ENCODE measurements at places on chromosomes 2 and 18.

- DNase-seq: no peak
Measured at GRCh38 chr2:172472446-172473033, 45.2 kb downstream of the ITGA6 start.

GRCh38 chr2:3628800-3629199 lies 29.2 kb upstream of the ALLC start:
- DNase-seq: no peak

DNA sequence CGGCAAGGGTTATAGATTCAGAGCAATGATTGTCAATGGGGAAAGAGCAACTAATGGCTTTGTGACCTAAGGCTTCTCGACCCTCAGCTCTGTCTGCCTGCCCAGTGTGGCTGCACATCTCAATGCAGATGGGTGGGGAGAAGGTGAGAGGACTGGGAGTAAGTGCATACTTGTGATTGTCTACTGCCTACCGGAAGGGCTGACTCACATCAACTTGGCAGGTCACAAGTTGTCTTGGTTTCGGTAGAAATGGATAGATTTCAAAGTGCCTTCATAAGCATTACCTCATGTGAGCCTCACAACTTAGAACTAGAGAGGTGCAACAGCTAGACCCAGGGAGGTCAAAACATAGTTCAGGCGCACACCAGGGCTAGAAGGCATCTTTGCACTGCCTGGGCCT lies 29.4 kb downstream of the STAT1 start:
- DNase-seq: peak; percentile 51

GRCh38 chr2:71777946-71778345 lies 324.6 kb downstream of the DYSF start:
- no peak for DNase-seq

DNA sequence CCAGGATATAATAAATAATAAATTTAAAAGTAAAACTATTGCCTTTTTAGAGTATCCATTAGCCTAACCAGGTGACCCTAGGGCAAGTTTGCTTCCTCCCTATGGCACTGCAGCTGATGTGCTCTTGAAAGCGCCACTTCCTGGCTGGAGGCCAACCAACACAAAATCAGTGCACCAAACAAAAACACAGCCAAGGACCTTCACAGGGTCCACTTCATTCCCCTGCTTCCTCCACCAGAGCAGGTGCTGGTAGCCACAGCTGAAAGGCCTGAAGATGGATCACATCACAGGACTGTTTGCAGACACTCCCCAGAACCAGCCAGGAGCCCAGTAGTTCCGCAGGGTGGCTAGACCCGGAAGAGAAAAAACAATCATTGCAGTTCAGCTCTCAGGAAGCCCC lies 108.8 kb downstream of the TWIST2 start:
- DNase-seq: no peak

DNA sequence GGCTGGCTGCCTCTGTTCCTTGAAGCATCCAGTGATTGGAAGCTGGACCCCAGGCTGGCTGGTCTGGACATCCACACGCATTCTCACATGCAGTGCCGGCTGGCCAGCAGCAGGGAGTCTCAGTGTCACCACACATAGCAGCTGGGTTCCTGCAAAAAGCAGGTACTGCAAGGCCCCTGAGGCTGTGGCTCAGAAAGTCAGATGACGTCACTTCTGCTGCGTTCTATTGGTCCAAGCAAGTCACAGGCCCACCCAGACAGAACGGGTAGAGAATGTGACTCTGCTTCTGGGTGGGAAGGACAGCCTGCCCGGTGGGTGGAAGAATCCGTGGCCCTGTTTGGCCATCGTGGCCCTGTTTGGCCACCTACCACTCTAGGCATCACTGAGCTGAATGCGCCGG lies 51.3 kb upstream of the SPP2 start:
- DNase-seq: no peak

- DNase-seq: no peak
Measured at GRCh38 chr2:98867539-98868309, 68.3 kb downstream of the CRACDL start.

DNA sequence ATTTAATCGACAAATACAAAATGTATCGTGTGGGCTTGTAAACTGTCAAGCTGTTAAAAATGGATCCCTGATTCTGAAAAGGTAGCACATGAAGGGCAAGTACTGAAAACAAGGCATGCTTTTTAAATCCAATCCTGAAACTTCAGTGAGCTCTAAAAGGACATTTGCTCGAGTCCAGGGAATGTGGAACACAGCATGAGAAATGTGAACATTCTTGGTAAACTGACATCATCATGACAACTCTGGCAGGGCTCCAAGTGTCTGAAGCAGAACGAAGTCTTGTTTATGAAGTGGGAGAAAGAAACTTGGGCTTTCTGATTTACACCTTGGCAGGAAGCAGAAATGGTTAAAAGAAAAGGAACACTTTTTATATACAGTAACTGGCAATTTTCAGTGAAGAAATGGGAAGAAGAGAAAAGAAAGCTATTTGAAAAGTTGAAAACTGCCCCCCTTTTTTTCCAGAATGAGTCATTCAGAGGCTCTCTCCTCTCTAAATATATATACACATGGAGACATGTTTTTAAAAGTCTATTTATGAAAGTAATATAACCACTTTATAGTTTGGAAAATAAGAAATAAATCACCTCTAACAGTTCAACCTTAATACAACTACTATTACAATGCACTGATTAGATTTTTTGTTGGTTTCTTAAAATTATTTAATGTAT lies 120.8 kb downstream of the GAREM1 start:
- no peak for DNase-seq

- no peak for DNase-seq
Measured at GRCh38 chr18:11808001-11808855, 43.0 kb upstream of the CHMP1B start.
